Kidney (tissue), 22 donors: ENCODE measurements at places on chromosomes 4 and X.

DNA sequence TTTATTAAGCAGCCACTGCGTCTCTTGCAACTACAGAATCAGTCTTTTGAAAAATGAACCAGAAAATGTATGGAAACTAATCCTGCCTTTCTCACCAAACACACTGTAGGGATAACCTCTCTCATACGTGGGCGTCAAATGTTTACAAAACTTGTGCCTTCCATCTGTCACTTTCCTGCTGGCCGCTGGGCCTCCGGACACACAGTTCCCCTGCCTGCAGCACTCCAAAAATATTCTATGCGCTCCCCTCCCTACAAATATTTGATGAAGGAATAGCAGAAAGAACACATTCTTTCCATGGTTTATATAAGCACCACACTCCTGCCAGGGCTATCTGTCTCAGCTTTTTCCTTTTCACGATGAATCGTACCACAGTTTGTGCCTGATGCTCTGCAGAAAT, 14.9 kb upstream of the CYTL1 start:
- DNase-seq: no peak

DNA sequence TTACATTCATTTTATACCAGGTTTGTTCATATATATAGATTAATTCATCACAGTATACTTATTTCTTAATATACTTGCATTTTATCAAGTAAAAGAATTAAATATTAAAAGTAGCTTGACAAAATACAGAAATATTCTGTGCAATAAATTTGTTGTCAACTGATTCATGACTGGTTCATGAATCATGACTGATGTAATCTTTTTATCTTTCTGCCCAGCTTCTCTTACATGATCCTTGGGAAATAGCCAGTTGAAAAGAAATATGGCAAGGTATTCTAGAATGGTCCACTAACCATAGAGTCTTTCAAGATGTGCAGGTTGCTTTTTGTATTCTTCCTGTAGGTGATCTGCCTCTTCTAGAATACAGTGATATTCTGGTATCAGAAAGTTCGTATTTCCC, 4.2 kb upstream of the CCNA2 start:
- DNase-seq: no peak

DNA sequence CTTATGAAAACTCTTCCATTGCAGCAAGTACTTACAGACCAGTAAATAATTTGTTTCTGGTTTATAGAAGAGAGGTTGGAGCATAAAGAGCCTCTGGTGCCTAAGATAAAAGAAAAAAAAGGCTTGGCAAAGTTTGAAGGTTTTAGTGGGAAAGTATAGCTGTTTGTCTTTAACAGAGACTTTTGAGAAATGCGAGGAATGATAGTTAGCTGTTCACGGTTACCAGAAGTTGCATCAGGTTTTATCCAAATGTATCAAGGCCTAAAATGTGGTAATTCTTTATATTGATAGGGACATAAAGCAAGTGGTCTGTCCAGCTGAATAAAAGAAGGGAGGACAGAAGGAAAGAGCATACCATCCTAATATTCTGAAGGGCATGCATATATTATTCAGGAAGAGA, 29.3 kb downstream of the RAP1GDS1 start:
- no peak for DNase-seq

GRCh38 chrX:140971099-140971795, 31.1 kb upstream of the SPANXB1 start:
- DNase-seq: peak; percentile 2

- DNase-seq: peak; percentile 88
These were observed 840 bp upstream of the CLCN3 start for GRCh38 chr4:169619518-169619957.

DNA sequence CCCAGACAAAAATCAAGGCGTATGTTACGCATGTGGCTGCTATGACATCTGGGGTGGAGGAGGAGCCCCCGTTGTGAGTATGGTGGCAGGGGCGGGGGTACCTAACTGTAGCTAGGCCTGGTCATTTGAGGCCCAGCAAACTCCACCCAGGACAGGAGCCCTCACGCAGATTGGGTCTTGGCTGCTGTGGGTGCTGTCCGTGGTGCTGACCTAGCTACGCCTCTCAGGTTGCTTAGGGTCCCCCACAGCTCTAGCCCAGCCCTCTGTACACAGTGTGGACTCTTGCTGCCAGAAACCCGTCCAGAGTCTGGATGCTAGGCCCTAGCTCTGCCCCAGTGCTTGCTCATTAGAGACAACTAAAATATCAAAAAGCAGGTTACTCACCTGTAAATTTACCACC, 146.7 kb upstream of the PSAPL1 start:
- DNase-seq: peak; percentile 92

DNA sequence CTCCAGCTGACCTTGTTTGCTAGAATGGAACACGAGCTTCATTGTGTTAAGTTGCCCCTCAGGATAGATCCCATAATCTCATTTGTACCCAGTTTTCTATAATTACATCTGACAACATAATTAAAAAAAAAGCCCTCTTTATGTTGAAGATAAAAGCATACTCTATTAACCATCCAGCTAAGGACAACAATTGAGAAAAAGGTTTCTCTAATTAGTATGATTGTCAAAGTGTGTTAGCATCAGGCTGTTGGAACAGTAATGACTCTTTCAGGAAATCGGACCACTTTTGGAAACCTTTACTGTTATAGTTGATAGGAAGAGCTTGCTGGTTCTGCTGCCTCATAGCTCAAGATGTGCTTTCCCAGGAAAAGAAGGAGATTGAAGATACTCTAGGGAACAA, 172.6 kb downstream of the FHIP1A start:
- no peak for DNase-seq

GRCh38 chrX:107935664-107936433, 46.3 kb downstream of the TEX13B start:
- DNase-seq: peak; percentile 13

GRCh38 chr4:94531991-94532789, 80.4 kb downstream of the PDLIM5 start:
- DNase-seq: no peak

- DNase-seq: no peak
These were observed 444.7 kb downstream of the PCDH10 start for GRCh38 chr4:133593764-133594163.

- DNase-seq: no peak
These were observed 129.2 kb downstream of the NR3C2 start for GRCh38 chr4:148312956-148313490.

- no peak for DNase-seq
These were observed 55.6 kb upstream of the TADA2B start for GRCh38 chr4:6987588-6987961.

DNA sequence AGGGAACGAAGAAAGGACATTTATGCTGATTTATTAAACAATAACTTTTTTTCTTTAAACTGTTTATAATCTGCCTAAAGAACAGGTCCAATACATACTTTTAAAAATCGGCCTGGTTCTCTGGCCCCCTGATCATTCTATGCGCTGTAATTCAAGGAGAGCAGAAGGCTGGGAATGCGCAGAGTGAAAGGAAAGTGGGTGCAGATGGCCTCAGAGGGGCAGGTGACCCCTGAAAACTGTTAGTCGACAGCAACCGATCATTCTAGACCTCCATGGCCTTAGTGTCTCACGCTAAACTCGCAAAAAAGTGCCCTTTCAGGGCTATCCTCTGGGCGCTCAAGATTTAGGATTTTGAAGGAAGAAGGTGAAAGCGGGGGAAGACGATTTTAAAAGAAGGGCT, 2.2 kb downstream of the PDE5A start:
- peak; percentile 31 for DNase-seq

- no peak for DNase-seq
These were observed 21.3 kb downstream of the ZNF721 start for GRCh38 chr4:477686-478085.

DNA sequence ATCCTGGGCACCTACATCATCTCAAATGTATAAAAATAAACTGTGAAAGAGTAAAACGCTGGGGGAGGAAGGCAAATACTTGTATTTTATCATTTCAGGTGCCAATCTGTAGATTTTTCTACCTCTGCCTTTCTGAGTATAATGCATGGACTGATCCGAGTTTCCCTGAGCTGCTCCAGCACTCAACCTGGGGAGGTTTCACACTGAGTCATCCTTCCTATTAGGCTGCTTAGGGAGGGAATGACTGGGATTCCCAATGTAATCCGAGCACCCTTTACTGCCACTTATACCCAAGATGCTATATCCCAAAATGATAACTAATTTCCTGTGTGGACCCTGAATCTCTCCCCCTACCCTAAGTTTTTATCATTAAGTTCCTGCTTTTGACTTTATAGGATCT, 126.6 kb downstream of the HNRNPD start:
- DNase-seq: no peak

DNA sequence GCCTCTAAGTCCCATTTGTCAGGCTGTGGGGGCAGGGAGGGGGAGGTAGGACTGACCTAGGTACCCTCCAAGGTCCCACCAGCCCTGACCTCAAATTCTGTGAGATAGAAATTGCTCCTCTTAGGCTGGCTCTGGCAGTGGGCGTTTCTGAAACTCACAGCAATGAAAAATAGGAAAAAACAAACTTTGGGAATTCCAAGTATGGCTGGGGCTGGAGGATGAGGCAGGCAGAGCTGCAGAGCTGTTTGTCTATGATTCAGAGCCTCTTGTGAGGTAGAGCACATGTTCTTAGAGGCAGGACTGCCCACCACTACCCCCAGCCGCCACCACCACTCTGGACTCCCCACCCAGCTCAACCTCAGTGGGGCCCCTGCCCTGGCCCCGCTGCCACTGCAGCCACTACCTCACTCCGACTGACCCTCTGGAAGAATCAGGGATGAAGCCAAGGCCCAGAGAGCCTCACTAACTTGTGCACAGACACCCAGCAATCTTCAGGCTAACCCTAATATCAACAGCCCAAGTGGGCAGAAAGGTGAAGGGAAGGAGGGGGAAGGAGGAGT, 98.2 kb downstream of the PJA1 start:
- DNase-seq: no peak

- DNase-seq: no peak
These were observed 54.2 kb downstream of the MSX1 start for GRCh38 chr4:4913628-4914027.

DNA sequence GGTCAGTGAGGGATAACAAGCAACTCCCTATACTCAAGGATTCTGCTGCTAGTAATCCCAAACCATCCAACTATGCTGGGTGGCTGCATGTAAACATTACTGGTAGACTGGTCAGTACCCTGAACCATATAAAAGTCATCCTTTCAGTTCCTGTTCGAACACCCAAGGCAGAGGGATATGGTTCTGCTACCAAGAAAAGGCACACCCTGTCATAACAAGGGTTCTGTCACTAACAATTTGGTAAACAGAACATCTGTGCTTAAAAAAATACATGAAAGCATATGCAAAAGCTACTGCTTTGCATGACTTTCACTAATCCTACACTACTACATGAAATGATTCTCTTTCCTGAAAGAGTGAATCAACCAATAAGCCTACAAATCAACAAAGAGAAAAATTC, 76.8 kb upstream of the MCF2 start:
- no peak for DNase-seq
